Activated T-helper 1 cell treated with Interleukin-2 at 50 U/mL for 16 hours (primary cell): ENCODE measurements at places on chromosomes 7 and 10.

DNA sequence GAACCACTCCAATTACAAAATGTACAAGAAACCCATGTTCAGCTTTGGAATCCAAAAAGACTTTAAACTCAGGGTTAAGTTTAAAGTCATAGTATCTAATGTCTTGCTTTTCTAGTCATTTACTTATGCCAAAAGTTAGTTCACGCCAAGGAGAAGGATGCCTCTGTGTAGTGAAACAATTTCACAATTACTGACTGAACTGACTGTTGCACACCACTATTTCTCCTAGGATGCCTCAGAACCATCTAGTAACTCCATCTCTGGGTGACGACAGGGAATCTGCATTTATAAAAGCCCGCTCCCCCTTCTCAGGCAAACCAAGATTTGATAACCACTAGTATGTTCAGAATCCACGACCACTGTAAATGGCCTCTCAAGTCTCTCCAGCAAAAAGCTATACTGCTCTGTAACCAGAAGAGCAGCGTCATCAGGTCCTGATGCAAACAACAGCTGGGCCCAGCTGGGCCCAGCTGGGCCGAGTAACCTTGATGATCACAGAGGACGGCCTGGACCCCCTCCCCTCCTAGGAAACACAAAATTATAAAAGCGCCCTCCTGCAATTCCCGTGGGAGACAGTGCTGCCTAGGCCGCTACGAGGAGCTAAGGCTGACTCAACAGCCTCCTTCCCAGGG is 680 bp upstream of the ADO start:
- no peak for DNase-seq

DNA sequence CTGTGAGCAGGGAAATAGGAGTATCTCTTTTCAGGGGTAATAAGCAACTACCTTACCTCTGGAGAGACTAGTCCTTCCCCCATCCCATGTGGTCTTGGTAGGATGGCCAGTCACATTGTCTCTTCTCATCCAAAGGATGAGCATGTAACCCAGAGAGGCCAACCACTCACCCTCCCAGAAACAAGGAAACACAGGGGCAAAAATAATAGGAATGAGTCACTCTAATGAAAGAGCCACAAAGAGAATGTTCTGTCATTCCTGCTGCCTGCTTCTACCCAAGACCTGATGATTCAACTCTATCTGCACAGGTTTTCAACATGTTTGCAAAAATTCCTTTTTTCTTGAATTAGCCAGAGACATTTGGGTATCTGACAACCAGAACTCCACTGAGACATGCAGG is 99.3 kb upstream of the NFE2L3 start:
- DNase-seq: no peak

DNA sequence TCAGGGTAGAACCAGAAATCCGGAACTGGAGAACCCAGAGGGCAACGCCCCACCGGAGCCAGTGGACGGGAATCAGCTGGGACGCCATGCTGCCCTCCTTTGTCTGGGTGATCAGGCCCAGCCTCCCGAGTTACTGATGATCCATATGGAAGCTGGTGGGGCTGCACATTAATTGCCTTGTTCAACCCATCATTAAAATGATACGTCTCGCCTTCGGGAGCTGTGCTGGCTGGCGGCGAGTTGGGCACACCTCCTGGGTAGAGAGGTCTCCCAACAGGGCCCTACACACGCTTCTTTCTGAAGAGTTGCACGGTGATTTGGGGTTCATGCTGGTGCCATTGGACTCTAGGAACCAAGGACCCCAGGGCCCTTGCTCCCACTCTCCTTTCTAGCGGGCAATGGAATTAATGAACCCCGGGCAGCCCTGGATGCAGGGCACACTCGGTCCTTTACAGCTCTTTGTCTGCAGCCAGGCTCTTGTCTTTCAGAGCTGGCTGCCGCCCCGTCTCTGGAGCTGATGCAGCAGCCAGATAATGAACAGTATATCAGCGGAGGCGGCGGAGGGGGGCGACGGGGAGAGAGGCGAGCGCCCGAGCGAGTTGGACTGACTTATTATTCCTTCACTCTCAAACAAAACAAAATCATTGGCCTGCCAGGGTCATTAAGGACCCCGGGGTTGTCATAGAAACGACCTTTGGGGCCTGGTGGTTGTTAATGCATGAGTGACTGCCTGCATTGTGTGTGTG is 412.2 kb upstream of the ZMIZ1 start:
- no peak for DNase-seq

DNA sequence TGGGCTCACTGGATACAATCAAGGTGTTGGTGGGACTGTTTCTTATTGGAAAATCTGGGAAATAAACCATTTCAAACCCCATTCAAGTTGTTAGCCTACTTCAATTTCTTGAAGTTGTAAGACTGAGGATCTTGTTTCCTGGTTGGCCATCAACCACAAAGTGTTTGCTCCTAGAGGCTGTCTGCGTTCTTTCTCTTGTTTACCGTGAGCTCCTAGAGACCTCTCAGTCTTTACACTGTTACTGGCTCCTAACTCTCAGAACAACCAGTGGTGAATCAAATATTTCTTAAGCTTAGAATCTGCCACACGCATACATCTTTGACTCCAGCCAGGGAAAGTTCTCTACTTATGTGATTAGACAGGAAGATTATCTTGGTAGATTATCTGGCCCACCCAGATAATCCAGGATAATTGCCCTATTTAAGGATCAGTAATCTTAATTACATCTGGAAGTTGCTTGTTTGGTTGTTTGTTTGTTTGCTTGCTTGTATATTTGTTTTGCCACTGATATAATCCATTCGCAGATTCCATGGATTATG is 798.7 kb downstream of the IPMK start:
- DNase-seq: no peak

DNA sequence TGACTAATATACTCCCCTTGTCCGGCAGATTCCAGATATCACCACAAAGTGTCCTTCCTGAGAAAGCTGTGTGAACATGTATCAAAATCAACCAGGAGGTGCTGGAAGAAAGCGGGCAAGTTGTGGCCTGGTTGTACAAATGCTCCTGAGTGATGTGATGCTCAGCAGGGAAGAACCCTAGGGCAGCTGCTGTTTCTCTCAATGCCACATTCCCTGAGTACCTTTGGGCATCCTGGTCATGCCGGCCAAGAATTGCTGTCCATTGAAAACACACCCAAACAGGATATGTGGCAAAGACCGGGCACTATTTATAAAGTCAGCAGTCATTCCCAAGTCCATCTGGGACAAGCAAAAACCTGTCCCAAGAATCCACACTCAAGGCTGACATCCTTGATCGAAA is 7.8 kb upstream of the ADCY1 start:
- DNase-seq: no peak

- DNase-seq: no peak
Observed at GRCh38 chr10:43055217-43055616, 21.7 kb upstream of the RET start.

DNA sequence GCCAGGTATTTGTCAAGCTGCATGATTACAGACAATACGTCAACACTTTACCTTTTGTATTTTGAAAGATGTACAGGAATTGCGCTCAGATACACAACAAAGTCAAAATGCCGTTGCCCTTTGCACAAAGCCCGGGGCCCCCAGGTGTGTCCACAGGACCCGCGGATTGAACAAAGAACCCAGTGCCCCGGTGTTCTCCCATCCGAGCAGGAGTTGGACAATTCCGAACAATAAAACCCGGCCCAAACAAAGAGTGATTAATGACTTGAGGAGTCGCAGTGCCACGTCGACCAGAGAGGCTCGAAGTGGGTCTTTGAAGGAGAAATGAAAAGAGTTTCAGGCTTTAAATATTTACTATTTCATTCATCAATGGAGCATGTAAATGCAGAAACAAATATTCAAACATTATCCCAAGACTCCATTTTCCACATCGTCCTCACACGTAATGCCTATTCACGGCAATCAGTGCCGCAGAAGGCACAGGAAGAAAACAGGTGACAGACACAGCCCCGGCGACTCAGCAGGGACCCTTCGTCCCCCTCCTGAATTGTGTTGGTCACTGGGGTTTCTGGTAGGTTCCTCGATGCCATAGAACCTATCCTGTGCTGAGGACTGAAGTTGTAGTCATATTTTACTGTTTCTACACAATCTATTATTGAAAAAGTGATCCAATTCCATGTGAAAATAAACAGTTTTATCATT is 70.9 kb upstream of the MGMT start:
- no peak for DNase-seq

DNA sequence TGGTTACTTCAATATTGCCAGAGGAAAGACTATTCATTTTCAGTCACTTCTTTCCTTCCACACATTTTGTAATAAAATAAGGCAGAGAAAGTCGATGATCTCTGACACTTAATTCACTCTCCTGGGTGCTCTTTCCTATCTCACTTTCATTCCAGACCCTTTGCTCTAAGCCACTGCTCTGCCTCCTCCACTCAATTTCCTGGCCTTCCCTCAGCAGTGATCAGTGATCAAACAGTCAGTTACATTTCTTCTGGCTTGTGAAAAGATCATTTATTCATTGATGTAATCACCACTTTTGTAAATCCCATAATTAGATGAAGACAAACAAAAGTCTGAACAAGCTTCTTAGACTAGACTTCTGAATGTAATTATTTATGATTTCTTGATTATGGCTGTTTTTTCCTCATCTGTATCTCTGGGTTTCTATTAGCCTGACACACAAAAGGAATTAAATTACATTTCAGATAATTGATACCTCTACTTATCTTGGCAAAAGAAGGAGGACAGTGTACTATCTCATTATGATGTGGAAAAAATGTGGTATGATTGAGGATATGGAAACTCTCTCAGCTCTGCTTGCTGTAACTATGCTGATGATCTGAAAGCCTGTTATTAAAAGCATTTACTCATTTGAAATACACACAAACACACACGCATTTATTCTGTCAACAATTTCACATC is 1102.3 kb downstream of the GRM8 start:
- DNase-seq: no peak

GRCh38 chr10:110005719-110006118 is 2.1 kb upstream of the ADD3 start:
- no peak for DNase-seq

- no peak for DNase-seq
Observed at GRCh38 chr10:129322933-129323820, 143.9 kb upstream of the MGMT start.

DNA sequence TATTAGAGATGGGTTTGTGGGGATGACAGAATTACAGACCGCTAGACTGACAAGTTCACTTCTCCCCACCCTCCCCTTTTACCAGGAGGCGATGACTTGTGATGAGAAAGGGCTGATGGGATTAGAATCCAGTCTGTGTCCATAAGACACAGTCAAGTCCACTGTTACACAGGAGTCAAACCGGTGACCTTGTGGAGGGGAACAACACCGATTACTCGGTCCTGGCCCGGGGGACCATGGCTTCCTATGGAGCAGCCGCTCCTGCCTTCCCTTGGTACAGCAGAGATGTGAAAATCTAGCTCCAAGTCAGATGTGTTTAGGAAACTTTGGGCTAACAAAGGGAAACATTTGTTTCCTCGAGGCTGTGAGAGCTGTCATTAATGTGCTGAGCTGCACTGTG is 105.5 kb downstream of the ACTR3B start:
- no peak for DNase-seq

- DNase-seq: no peak
Observed at GRCh38 chr7:122467661-122468449, 163.3 kb upstream of the FEZF1 start.

GRCh38 chr10:121497513-121498470 is 100.5 kb downstream of the FGFR2 start:
- DNase-seq: no peak

GRCh38 chr7:140283472-140283871 is 106.7 kb upstream of the KDM7A start:
- DNase-seq: no peak

DNA sequence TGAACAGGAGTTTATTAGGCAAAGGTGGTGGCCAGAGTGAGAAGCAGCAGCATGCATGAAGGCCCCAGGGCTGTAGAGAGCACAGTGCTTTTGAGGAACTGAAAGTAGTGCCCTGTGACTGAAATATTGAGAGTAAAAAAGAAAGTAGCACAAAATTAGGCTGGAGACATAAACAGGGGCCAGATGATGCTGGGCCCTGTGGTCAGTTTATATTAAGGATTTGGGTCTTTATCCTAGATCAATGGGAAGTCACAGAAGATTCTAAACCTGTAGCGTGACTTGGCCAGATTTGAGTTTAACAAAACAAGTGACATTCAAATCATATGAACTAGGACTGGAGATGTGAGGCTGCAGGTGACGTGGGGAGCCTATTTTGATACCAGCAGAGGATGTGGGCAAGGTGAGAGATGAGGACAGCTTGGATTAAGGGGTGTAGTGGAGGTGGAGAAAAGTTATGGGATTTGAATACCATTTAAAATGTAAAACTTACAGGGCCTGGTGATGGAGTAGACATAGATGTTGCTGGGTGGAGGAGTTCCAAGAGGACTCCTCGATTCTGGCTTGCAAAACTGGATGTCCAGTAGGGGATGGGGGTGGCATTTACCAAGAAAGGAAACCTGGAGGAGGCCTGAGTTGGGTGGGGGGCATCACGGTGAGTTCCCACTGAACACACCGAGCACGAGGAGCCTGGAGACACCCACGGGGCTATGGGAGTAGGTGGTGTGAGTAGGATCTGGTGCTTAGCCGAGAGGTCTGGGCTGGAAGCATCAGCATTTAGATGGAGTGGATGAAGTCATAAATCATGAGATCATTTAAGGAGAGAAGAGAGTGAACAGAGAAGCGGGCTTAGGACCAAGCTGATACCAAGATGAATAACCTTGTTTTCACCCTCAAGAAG is 52.8 kb downstream of the HHEX start:
- DNase-seq: no peak

DNA sequence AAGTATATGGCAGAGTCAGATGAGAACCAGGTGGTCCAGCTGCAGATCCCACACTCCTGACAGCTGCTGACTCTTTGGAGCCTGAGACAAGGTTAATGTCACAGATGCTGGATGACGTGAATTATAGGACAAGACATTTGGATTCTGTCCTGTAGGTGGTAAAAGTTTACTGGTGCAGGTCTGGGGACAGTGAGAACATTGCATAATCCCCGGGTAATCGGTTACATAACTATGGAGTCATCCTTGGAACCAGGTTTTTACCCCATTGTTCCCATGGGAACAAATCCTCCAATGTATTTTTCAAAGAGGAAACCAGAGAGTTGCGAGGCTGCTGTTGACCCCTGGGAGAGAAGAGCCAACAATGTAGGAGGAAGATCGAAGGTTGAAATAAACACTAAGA is 27.5 kb upstream of the ZCCHC24 start:
- DNase-seq: no peak

- DNase-seq: no peak
Observed at GRCh38 chr10:104034401-104035193, 51.1 kb downstream of the COL17A1 start.

GRCh38 chr7:126957443-126957842 is 295.3 kb downstream of the GRM8 start:
- no peak for DNase-seq
